CD4-positive, alpha-beta T cell treated with Interleukin-6 for 4 hours (primary cell): ENCODE measurements at places on chromosomes 6 and 20.

- no peak for DNase-seq
Observed at GRCh38 chr6:76862936-76863335, 600.4 kb downstream of the HTR1B start.

- DNase-seq: no peak
Observed at GRCh38 chr20:17158701-17159100, 68.1 kb upstream of the PCSK2 start.

DNA sequence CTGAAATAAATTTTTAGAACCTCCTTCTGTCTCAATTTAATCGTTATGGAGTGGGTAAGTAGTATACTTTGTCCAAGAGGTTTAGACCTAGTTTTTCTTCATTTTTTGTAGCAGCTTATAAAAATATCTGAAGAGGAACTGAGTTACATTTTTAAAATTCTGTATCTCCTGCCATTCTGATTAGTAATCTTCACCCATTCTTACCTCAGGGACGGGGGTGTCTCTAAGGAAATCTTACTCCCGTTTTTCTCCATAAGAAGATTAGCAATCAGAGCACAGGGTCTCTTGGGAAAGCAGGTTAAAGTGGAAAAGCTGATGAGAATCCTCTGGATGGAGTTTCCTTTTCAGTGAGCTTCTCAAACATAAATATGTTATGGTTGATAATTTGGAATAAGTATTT, 259.3 kb upstream of the FAM83B start:
- DNase-seq: no peak

DNA sequence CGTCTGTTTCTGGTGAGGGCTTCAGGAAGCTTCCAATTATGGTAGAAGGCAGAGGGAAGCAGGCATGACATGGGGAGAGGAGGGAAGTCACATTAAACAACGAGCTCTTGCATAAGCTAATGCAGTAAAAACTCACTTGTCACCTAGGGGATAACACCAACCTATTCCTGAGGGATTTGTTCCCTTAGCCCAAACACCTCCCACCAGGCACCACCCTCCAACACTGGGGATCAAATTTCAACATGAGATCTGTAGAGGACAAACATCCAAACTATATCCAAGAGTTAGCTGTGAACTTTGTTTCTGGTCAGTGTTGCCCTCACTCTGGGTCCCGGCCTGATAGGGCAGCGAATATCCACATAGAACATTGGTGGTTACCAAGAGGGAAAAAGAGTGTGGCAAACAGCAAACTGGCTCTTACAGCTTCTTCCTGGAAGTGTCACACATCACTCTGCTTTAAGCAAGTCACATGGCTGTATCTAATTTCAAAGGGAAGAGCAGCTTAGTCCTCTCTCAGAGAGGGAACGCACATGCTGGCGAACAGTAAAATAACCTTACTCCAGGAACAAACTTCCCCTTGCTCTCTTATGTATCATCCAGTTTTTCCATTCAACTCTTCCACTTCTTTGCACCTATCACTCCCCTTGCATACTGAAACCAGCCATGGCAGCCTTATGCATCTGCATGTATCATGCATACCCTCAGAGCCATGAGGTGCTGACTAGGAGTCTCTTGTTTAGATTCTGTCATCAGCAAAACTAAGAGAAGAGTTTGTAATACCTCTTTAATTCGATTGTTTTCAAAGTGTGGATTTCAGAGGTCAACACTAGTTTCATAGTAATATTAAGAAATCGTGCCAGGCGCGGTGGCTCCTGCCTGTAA, 4.8 kb upstream of the MOCS1 start:
- no peak for DNase-seq

DNA sequence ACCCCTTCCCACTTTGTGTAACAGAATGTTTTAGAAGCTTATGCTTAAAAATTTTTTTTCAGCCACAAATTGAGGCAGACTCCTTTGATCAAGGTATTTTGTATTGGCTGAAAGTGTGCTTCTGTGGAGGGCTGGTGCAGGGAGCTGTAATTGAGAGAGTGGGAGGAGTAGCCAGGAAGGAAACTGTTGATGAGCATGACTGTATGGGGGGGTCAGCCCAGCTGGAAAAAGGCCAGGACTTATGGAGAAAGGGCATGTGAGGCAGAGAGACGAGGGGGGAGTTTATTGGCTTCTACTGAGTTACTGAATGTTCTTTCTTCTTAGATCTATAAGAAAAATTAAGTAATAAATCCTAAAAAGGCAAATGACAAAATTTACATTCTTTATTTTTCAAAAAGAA, 13.4 kb downstream of the RFPL4B start:
- no peak for DNase-seq

GRCh38 chr6:81145506-81145905, 607.0 kb downstream of the TENT5A start:
- DNase-seq: no peak
